ENCODE measurements at places on chromosomes 4 and X. TPM values are rescaled to one million over a fixed set of nuclear protein-coding genes. Genes with fewer than 3 reads are reported as not detected.

Gene NLGN3
- 1.3 TPM for total RNA-seq

Gene FAM199X
- 12.1 TPM for total RNA-seq

Gene PHOX2B
- total RNA-seq: not detected

Gene P2RY4
- not detected for total RNA-seq

Gene GPC3
- not detected for total RNA-seq

Gene NHSL2
- 0.45 TPM for total RNA-seq

Gene CT45A10
- not detected for total RNA-seq

- H3K4me3 ChIP-seq: no peak overlapping the region
- no peaks in the 10 kb centered on the region for H3K27me3 ChIP-seq
- H3K27ac ChIP-seq: no peak overlapping the region
Observed at GRCh38 chr4:158856852-158857251, 88.0 kb downstream of the FNIP2 start.

DNA sequence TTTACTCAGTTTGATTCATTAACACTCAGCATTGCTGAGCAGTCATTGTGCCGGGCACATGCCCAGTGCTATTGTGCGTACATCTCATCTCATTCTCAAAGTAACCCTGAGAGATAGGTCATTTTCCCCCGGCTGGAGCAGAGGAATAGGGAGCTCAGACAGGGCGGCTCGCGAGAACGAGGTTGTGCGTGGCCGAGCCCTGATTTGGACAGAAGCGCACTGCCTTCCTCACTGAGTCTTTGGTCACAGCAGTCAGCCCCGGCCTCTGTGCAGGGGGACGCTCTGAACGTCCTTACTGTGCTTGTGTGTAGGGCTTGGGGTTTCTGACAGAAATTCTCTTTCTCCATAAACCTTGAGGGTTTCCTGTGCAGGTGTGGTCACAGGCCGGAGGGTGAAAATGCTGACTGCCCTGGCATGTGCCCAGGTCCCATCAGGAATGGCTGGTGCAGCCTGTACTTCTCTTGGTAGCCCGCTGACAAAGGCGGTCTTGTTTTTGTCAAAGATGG lies 39.5 kb downstream of the NOP14 start:
- DNase-seq: no peak
- H3K4me3 ChIP-seq: no peak overlapping the region
- H3K36me3 ChIP-seq: peaks cover 52% of the 10 kb centered on the region
- no peaks in the 10 kb centered on the region for H3K27me3 ChIP-seq

DNA sequence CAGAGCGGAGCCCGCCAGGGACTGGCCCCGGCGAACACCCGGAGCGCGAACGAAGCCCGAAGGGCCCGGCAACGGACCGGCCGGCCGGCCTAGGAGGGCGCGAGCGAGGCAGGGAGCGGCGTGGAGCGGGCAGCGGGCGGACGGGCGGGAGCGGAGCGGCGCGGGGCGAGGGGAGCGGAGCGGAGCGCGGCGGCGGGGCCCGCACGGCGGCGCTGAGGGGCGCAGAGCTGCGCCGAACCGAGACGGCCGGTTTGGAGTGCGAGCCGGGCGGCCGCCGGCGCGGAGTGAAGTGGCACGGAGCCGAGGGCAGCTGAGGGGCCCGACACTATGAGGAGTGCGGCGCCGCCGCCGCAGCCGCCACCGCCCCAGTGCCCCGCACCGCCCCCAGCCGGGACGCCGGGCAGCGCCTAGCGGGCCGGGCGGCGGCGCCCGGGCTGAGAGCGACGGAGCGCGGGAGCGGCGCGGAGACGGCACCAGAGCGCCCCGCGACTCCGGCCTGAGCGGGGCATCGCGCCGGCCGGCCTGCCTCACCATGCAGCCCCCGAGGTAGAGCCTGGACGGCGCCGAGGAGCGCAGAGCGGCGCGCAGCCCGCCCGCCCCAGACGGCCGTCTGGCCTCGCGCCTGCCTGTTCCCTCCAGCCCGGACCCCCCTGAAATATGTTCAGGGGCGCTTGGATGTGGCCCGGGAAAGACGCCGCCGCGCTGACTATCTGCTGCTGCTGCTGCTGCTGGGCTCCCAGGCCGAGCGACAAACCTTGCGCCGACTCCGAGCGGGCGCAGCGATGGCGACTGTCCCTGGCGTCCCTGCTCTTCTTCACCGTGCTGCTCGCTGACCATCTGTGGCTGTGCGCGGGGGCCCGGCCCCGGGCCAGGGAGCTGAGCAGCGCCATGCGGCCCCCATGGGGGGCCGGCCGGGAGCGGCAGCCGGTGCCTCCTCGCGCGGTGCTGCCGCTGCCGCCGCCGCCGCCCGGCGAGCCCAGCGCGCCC lies 793 bp downstream of the NALF2 start:
- peaks cover 27% of the 10 kb centered on the region for H3K27me3 ChIP-seq
- H3K4me1 ChIP-seq: peaks cover 3% of the 10 kb centered on the region
- H3K4me3 ChIP-seq: no peak overlapping the region
- no peak overlapping the region for H3K27ac ChIP-seq

DNA sequence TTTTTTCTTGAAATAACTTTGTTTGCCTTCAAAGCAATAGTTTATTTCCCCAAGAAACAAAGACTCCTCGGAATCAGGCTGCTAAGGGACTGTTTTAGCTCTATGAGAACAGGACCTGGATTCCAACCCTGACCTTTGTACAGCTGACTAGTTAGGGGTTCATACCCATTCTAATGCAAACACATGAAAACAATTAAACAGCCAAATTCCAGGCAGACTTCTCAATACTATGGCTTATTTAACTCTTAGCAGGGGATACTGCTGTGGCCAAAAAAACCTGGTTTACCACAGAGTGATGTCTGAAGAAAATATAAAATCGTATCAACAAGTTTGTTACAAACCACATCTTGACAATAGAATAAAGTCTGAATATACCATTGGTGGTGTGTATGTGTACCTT lies 129.6 kb upstream of the INTU start:
- H3K4me3 ChIP-seq: no peak overlapping the region
- H3K27ac ChIP-seq: no peak overlapping the region
- no peaks in the 10 kb centered on the region for H3K4me1 ChIP-seq
- H3K27me3 ChIP-seq: no peaks in the 10 kb centered on the region

DNA sequence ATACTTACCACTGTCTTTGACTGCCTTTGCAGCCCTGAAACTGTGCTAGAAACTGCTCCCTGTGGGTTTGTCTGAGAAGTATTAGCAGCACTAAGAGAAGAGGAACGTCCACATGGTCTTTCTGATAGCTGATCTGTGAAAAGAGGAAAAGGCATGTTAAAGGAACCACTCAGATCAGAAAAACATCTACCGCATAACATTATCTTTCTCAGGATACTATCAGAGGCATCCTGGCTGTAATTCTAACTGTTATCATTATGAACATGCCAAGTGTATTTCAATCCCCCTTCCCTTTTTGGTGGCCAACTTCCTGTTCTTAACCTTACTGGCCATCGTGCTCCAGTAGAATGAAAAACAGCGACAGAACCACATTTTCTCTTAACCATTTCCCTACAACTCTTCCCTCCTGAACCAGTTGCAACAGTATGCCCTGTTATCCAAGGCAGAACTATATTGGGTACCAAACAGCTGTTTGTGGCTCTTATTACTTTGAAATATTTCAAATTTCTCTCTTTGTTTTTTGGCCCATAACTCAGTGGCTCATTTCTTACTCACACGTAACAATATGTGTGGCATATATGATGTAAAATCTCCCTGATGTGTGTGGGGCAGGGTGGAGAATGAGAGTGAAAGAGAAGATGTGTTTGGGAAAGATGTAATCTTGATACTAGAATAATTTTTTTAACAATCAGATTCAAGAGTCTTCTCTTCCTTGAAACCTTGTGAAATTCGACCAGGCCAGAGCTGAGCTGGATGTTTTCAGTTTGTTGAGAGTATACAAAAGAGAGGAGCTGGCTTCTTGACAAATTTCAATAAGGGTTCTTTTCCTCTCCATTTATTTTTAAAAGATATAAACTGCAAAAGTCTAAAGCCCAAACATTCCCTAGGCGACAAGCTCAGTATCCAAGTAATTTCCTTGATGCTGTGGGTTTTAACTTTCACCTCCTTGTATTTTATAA lies 35.2 kb downstream of the ARHGEF6 start:
- H3K27me3 ChIP-seq: no peaks in the 10 kb centered on the region
- no peak for DNase-seq
- H3K4me1 ChIP-seq: peaks cover 67% of the 10 kb centered on the region
- H3K4me3 ChIP-seq: no peak overlapping the region
- H3K27ac ChIP-seq: peak overlapping the region; percentile 69

DNA sequence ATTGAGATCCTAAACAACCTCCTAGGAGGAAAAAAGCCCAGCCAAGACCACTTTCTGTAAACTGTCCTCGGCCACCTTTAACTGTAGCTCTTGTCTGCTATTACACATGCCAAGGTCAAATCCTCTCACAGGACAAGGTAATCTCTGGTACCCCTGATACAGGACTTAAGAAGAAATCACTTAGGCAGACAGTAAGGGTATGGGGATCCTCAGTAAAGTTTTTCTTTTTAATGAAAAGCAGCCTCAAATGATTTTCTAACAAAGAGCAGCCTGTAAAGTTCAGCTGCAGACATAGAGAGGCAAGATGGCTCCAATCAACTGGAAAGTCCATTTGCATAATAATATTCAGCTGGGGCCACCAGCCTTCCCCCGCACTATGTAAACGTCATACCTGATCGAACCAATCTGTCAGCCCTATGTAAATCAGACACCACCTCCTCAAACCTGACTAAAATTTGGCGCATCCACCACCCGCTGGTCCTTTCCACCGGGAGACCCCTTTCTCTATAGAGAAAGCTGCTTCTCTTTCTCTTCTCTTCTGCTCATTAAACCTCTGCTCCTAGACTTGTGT lies 14.6 kb upstream of the MPP1 start:
- no peaks in the 10 kb centered on the region for H3K36me3 ChIP-seq
- H3K27me3 ChIP-seq: peaks cover 15% of the 10 kb centered on the region
- H3K4me3 ChIP-seq: no peak overlapping the region
- no peaks in the 10 kb centered on the region for H3K4me1 ChIP-seq
- DNase-seq: no peak

GRCh38 chrX:39726771-39727170 lies 371.0 kb downstream of the BCOR start:
- peaks cover 15% of the 10 kb centered on the region for H3K27me3 ChIP-seq
- no peak overlapping the region for H3K4me3 ChIP-seq
- no peak for DNase-seq
- H3K4me1 ChIP-seq: peaks cover 14% of the 10 kb centered on the region
- H3K36me3 ChIP-seq: no peaks in the 10 kb centered on the region

DNA sequence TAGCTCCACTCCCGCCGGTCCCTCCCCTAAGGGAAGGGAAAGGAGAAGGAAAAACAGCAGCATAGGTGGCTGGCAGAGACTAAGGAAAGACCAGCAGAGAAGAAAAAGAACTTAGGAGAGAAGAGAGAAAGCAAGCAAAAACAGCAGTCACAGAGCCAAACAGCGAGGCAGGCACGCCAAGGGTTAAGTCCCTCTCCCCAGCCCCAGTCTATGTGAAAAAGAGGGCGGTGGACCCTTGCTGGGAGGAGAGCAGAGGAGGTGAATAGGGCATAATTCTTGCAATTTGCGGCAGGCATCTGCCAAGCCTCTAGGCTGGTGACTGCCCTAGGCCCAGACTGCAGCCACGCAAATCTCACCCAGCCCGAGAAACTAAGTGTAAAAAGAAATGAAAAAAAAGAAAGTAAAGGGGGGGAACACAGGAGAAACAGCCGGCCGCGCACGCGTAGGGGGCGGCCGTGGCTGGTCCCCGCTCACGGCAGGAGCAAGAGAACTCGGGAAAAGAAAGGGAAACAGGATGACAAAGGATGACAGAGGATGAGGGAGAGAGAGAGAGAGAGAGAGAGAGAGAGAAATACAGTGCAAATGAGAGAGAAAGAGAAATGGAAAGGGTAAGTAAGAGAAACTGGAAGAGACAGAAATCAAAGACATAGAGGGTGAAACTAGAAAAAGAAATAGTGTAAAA lies 48.6 kb downstream of the MAGEA9 start:
- DNase-seq: peak; percentile 61
- H3K4me1 ChIP-seq: peaks cover 44% of the 10 kb centered on the region
- H3K27me3 ChIP-seq: no peaks in the 10 kb centered on the region
- H3K36me3 ChIP-seq: peaks cover 2% of the 10 kb centered on the region
- H3K27ac ChIP-seq: peak overlapping the region; percentile 96
- peak overlapping the region; percentile 80 for H3K4me3 ChIP-seq

DNA sequence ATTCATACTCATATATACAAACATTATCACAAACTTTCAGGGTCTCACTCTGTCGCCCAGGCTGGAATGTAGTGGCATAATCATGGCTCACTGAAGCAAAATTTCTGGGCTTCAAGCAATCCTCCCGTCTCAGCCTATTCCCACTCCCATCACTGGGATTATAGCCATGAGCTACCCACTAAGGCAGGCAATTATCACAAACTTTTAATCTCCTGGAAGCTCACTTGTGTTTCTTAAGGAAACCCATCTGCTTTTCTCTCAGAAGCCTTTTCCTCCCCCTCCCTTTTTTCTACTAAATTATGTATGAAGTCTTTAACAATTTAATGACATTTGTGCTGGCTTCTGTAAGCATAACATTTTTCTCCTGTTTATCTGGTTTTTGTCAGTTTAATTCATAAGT lies 170.5 kb downstream of the AREG start:
- H3K27ac ChIP-seq: no peak overlapping the region
- H3K36me3 ChIP-seq: no peaks in the 10 kb centered on the region
- no peaks in the 10 kb centered on the region for H3K4me1 ChIP-seq
- peaks cover 3% of the 10 kb centered on the region for H3K27me3 ChIP-seq

- DNase-seq: no peak
- no peak overlapping the region for H3K4me3 ChIP-seq
Observed at GRCh38 chr4:83358410-83358809, 23.8 kb upstream of the HPSE start.

GRCh38 chr4:114694770-114695169 lies 96.2 kb downstream of the UGT8 start:
- H3K27me3 ChIP-seq: peaks cover 11% of the 10 kb centered on the region
- no peak overlapping the region for H3K4me3 ChIP-seq
- no peak for DNase-seq
- H3K36me3 ChIP-seq: no peaks in the 10 kb centered on the region

- H3K36me3 ChIP-seq: no peaks in the 10 kb centered on the region
- H3K4me3 ChIP-seq: no peak overlapping the region
- H3K4me1 ChIP-seq: no peaks in the 10 kb centered on the region
- no peak for DNase-seq
- no peaks in the 10 kb centered on the region for H3K27me3 ChIP-seq
Observed at GRCh38 chr4:117907646-117908045, 126.6 kb upstream of the NDST3 start.

GRCh38 chrX:154541896-154542722 lies 4.5 kb downstream of the G6PD start:
- peak overlapping the region; percentile 71 for H3K4me3 ChIP-seq
- H3K4me1 ChIP-seq: peaks cover 62% of the 10 kb centered on the region
- H3K27ac ChIP-seq: peak overlapping the region; percentile 92
- no peaks in the 10 kb centered on the region for H3K27me3 ChIP-seq

All from activated CD8-positive, alpha-beta memory T cell treated with anti-CD3 and anti-CD28 coated beads, Interleukin-2, amount 10 ng/mL, durations not matched to agents 7 days and 5 days (primary cell).